ENCODE measurements at places on chromosomes 7 and 10.

- no peak for DNase-seq
Observed at GRCh38 chr10:116723428-116724281, 18.7 kb downstream of the HSPA12A start.

- no peak for DNase-seq
Observed at GRCh38 chr7:30877015-30877769, 34.5 kb upstream of the AQP1 start.

DNA sequence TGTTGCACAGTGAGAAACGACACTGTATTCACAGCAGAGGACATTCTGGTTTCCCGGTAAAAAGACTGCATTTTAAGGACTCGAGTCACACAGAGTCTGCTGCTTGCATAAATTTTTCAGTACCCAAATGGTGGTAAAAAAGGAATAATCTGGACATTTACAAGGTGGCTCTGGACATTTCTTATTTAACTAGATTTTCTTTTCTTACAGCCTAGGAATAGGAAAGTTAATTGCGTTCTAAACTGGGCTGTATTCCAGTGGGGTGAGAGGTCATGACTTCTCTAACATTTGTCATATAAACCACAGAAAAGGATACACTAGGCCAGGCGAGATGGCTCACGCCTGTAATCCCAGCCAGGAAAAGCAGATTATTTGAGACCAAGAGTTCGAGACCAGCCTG lies 237.5 kb upstream of the KLF6 start:
- DNase-seq, result no peak

DNA sequence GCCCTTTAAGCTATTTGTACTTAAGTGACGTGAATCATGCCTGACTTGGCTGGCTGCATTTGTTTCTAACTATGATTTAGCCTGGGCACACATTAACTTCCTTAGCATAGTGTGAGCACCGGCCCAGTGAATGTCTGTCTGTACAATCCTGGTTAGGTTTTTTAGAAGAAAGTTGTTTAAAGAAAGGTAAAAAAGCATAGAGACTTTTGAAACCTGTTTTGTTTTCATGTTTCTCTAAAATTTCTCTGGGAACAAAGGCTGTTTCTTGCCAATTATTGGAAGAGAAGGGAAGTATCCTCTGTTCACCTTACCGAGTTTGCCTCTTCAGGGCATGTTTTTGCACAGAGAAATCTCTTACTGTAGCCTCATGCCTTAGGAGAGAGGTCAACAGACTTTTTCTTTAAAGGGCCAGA lies 42.9 kb upstream of the MET start:
- no peak for DNase-seq

DNA sequence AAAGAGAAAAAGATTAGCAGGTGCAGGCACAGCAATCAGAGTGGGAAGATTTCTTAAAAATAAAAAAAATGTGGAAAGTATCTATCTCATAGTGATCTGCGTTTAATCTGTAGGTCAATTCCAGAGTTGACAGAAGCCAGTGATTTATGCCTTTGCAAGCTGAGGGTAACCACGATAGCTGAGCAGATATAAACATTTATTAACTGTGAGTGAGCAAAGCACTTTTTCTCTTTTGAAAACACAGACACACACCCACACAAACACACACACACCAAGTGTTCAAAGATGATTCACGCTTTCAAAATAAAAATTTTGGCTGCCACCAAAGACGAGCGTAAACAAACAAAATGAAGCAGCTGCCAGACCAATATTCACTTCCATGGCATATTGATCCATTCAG lies 243.2 kb upstream of the SLC26A5 start:
- no peak for DNase-seq
